ENCODE measurements at places on chromosomes 1 and 21.
A peak's percentile ranks its signal among the peaks of the same experiment; 100 is the strongest.

GRCh38 chr21:25563361-25564116 is 43.7 kb downstream of the MRPL39 start:
- DNase-seq = no peak

- DNase-seq = no peak
Observed at GRCh38 chr1:153939476-153939875, 7.0 kb downstream of the DENND4B start.

GRCh38 chr1:117570988-117571409 is 34.8 kb upstream of the TENT5C start:
- DNase-seq = no peak

- no peak for DNase-seq
Observed at GRCh38 chr1:96926176-96926575, 204.6 kb downstream of the PTBP2 start.

DNA sequence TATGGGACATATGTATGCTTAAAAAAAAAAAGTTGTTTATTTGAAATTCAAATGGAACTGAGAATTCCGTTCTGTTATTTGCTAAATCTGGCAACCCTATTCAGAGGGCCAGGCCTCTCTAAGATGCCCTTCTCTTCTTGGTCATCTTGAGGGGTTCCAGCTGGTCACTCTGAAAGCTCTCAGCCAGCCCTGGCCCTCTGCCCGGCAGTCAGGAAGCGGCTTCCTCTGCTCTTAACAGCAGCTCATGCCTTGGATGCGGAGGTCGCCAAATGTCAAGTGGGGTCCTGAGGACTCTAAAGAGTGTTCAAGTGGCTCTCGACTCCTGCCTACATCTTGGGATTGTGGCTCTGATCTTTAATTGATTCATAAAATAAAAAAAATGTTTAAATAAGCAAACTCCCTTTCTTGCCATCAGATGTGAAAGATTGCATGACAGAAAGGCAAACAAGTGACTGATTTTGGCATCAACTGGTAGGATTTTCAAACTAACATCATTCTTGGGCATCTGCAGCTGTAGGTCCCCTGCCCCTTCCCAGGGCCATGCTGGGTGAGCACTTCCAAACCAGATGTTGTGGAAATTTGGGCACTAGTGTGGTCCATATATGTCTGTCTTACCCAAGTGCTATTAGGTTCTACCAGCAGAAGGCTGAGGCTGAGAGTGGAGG is 130.8 kb downstream of the PRDM2 start:
- DNase-seq = no peak

DNA sequence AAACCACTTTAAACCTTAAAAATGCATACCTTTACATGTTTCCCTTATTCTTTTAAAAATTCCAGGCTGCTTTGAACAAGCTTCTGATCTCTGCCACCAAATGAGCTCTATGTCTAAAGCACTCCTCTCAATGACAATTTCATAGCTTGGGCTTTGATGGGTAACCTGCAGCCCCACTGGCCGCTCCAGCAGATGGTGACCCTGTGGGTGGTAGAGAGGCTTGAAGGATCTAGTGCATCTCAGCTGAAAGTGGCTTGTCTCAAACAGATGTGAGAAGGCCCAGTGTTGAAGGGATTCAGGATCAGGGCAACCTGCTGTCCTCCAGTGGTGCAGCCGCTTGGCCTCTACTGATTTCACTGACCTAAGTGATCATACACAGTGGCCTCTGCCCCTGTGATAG is 84.7 kb upstream of the IRF2BP2 start:
- no peak for DNase-seq

- DNase-seq = no peak
Observed at GRCh38 chr21:36773117-36773516, 74.2 kb downstream of the SIM2 start.

GRCh38 chr1:110418729-110419128 is 11.2 kb upstream of the LAMTOR5 start:
- DNase-seq = no peak

DNA sequence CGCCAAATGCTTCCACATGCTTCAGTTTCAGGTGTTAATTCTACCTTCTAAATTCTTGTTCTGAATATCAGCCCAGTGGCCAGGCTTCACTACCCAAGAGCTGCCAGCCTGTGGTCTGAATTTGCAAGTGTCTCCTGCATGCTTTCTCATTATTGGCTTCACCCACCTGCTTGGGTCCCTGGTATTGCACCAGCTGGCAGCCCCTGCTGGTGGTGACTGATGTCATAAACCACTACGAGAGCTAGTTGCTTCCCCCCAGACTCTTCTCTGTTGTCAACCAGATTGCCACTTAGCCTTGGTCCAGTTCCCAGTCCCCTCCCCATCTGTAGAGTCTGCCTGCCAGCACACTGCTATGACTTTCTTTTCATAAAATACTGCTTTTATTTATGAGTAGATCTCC is 197.7 kb upstream of the DUSP10 start:
- DNase-seq = no peak

- no peak for DNase-seq
Observed at GRCh38 chr21:32572574-32573420, 12.5 kb downstream of the TCP10L start.

- DNase-seq = no peak
Observed at GRCh38 chr21:42616941-42617340, 36.5 kb upstream of the PDE9A start.

GRCh38 chr1:210692796-210693195 is 364.1 kb downstream of the HHAT start:
- DNase-seq = no peak

- DNase-seq = no peak
Observed at GRCh38 chr1:47031059-47031458, 7.6 kb downstream of the CYP4X1 start.

- no peak for DNase-seq
Observed at GRCh38 chr1:117591252-117591651, 14.6 kb upstream of the TENT5C start.

DNA sequence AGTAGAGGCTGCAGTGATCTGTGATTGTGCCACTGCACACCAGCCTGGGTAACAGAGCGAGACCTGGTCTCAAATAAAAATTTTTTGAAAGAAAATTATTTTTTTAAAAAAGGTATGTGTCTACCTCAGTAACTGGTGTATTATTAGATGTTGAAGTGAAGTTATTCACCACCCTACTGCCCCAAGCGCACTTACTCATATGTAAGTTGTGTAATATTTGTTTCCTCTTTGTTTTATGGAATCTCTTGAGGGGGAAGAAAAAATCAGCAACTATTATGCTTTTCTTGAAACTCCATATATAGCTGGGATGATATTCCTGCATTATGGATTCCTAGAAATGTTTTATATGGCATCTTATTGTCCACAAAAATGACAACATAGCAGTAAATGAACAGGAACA is 21.3 kb downstream of the RBM15 start:
- no peak for DNase-seq

DNA sequence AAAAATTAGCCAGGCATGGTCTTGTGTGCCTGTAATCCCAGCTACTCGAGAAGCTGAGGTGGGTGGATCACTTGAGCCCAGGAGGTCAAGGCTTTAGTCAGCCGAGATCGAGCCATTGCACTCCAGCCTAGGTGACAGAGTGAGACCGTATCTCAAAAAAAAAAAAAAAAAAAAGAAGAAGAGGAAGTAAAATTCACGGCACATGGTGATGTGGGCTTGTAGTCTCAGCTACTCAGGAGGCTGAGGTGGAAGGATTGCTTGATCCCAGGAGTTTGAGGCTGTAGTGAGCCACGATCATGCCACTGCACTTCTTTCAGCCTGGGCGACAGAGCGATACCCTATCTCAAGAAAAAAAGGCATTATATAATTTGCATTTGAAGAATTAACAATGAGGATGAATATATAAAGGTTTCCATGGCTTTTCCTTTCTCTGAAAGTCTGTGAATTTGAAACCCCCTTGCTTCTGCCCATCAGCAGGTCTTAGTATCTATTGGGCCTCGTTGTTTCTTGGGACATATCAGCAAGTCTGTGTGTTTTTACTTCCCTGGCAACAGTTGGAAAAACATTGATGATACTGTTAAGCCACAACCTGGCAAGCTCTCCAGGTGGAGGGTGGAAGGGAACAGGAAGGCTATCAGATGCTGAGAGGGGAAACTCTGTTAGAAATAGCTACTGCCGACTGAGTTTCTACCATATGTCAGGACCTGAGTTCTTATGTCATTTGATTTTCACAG is 4.6 kb upstream of the PLA2G2D start:
- no peak for DNase-seq

GRCh38 chr1:218617986-218618385 is 272.9 kb downstream of the TGFB2 start:
- DNase-seq = no peak

DNA sequence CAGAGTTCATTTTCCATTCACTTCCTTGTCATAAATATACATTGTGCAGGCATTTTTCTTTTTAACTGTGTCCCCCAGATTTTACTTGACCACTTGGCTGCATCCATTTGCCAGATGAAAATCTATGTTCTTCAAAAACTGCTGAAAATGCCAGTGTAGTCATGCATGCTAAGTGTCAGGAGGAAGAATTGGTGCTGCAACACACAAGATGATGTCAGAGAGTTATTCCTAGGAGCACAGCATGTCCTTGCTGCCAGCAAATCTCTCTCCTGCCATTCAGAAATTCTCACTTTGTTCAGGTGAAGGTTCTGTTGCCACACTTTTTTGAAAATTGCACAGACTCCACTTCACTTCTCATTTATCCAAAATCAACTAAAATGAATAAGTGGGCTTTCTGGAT is 106.4 kb upstream of the MAGI3 start:
- DNase-seq = no peak

DNA sequence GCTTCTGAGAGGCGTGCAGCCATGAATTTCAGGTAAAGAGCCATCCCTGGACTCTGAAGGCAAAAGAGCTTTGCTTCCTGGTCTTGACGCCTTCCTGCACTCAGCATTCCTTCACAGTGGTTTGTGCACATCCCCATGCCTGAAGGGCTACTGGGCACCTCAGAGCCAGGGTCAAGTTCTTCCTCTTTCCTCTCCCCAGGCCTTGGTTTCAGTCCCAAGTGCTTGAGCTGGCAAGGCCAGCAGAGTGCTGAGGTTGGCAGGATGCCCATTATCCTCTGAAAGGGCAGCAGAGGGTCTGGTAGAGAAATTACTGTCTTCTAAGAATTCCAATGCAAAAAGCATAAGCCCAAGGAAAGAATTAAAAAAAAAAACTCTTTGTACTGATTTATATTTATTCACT is 1064.9 kb downstream of the TTLL7 start:
- no peak for DNase-seq

GRCh38 chr1:92990828-92991227 is 29.6 kb upstream of the DIPK1A start:
- DNase-seq = no peak

GRCh38 chr21:14600569-14601297 is 54.6 kb upstream of the SAMSN1 start:
- DNase-seq = no peak

GRCh38 chr1:167532964-167533824 is 14.9 kb upstream of the CD247 start:
- DNase-seq = no peak

DNA sequence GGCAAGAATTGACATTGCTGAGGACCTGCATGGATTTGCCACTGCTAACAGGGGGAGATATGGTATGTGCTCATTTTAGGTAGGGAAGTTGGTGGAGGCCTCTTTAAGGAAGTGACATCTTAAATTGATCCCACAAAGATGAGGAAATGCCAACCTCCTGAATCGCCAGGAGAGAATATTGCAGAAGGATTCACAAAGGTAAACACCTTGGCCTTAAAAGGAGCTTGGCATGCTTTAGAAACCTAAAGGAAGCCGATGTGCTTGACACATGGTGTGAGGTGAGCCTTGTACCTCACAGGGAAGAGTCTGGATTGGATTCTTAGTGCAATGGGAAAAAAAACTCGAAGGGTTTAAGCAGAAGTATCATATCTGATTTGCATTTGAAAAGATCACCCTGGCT is 470.5 kb upstream of the DAB1 start:
- DNase-seq = no peak

- no peak for DNase-seq
Observed at GRCh38 chr1:117828201-117828600, 101.2 kb downstream of the GDAP2 start.

- DNase-seq = no peak
Observed at GRCh38 chr1:14117700-14118099, 417.7 kb downstream of the PRDM2 start.

DNA sequence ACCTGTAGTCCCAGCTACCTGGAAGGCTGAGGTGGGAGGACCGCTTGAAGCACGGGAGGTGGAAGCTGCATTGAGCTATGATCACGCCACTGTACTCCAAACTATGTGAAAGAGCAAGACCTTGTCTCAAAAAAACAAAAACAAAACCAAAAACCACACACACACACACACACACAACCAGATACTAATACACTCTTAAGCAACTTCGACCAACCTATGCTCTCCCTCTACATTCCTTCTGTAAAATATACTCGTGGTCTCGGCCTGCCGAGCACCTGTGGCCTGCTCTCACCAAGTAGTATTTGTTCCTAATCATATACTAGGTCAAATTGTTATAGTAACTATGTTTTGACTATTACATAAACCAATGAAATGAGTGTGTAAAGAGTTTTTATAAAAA is 13.5 kb upstream of the SYT2 start:
- DNase-seq = no peak

DNA sequence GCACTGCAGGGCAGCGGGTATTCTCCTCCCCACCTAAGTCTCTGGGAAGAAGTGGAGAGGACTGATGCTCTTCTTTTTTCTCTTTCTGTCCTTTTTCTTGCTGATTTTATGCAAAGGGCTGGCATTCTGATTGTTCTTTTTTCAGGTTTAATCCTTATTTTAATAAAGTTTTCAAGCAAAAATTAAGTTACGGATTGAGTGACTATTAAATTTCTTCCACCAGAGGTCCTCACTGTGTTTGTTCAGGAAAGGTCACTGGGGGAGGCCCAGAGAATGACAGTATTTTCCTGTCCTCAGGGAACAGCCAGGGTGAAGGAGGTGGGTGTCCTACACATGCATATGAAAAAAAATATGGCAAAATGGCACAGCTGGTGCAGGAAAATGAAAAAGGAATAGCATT is 4.4 kb upstream of the ELF3 start:
- no peak for DNase-seq

GRCh38 chr1:15441247-15441646 is 3.0 kb downstream of the CTRC start:
- no peak for DNase-seq

- DNase-seq = no peak
Observed at GRCh38 chr1:33653226-33653625, 180.8 kb downstream of the ZSCAN20 start.

- peak; percentile 37 for DNase-seq
Observed at GRCh38 chr1:14915356-14916054, 238.0 kb upstream of the TMEM51 start.

- no peak for DNase-seq
Observed at GRCh38 chr1:48493041-48493440, 21.0 kb upstream of the SPATA6 start.

- DNase-seq = peak; percentile 38
Observed at GRCh38 chr1:40508375-40509341, at the start of gene EXO5. Gene EXO5, plus strand, starts transcription at chr1:40508767. Its CDS starts 5,778 bp downstream, at chr1:40514545.

DNA sequence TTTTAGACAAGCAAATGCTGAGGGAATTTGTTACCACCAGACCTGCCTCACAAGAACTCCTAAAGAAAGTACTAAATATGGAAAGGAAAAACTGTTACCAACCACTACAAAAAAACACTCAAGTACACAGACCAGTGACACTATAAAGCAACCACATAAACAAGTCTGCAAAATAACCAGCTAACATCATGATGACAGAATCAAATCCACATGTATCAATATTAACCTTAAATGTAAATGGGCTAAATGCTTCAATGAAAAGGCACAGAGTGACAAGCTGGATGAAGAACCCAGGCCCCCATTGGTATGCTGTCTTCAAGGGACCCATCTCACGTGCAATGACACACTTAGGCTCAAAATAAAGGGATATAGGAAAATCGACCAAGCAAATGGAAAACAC is 529.9 kb upstream of the CAMK1G start:
- no peak for DNase-seq
